ENCODE measurements at places on chromosomes 16 and 17. TPM values are rescaled to one million over a fixed set of nuclear protein-coding genes. Genes with fewer than 3 reads are reported as not detected.

The FOXF1 gene
- 24.6 TPM for total RNA-seq

The HS3ST3A1 gene
- total RNA-seq = 22.2 TPM

The CD300H gene
- total RNA-seq = not detected

The PKMYT1 gene
- total RNA-seq = 45.8 TPM

The SSTR5 gene
- total RNA-seq = 3.7 TPM

The TMEM95 gene
- not detected for total RNA-seq

The TOP2A gene
- total RNA-seq = 583 TPM

The ZKSCAN2 gene
- 8.2 TPM for total RNA-seq

The HEATR9 gene
- not detected for total RNA-seq

The IGFALS gene
- not detected for total RNA-seq

The FSCN2 gene
- 0.43 TPM for total RNA-seq

The RANBP10 gene
- 4.9 TPM for total RNA-seq

The SHBG gene
- total RNA-seq = 0.14 TPM

The ACSM2B gene
- total RNA-seq = not detected

The CFAP97D1 gene
- not detected for total RNA-seq

The CDH1 gene
- total RNA-seq = not detected

The CFAP119 gene
- total RNA-seq = 4.1 TPM

The YBX2 gene
- total RNA-seq = not detected

The PTX4 gene
- not detected for total RNA-seq

The HS3ST4 gene
- total RNA-seq = not detected

The PPP1R1B gene
- not detected for total RNA-seq

Measured in SJCRH30 (cell line).